ENCODE measurements at places on chromosomes 13 and 19.

DNA sequence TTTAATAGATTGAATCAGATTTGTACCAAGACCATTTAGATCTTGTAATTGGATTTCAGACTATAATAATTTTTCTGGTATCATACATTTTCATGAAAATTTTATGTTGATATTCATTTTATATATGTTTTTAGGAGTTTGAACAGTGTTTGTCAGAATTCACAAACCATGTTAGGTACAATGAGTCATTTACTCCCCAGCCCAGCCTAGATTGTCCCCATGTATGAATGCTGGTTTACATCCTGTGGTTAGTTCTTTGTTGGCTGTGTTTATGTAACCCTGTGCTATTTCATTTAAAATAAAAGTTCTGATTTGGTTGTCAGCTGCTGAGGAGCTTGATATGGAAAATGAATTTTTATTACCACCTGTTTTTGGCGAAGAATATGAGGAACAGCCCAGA lies 96.7 kb downstream of the GJA3 start:
- no peak for DNase-seq

DNA sequence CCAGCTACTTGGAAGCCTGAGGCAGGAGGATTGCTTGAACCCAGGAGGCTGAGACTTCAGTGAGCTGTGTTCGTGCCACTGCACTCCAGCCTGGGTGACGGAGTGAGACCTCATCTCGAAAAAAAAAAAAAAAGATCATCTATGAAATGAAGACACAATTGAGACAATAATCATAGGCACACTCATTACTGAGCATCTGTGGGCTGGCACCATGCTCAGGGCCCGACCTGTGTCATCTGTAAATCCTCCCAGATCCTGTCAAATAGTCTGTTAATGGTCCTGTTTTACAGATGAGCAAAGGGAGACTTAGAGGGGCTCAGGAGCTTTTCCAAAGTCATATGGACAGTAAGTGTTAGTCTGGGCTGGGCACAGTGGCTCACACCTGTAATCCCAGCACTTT lies 4.1 kb upstream of the NANOS2 start:
- no peak for DNase-seq

DNA sequence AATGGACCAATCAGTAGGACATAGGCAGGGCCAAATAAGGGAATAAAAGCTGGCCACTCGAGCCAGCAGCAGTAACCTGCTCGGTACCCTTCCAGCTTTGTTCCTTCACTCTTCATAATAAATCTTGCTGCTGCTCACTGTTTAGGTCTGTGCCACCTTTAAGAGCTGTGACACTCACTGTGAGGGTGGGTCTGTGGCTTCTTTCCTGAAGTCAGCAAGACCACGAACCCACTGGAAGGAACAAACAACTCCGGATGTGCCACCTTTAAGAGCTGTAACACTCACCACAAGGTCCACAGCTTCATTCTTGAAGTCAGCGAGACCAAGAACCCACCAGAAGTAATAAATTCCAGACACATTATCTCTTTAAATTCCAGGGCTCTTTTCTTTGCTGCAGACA lies 1922.3 kb upstream of the PCDH20 start:
- no peak for DNase-seq

DNA sequence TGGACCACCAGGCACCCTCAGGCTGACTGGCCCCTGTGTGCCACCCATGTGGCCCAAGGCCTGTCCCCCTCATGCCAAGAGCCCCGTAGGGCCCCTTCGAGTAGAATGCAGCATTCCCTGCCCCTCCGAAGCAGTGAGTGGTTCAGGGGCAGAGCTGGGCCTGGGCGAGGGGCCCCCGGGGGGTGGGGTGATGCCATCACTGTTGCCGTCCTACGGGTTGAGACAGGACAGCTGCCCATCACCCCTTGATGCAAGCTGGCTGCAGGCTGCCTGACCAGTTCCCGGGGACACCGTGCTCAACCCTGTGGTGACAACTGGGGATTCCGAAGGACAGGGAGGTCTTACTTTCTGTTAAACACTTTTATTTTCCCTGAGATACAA lies 4.7 kb downstream of the SBNO2 start:
- DNase-seq: no peak

DNA sequence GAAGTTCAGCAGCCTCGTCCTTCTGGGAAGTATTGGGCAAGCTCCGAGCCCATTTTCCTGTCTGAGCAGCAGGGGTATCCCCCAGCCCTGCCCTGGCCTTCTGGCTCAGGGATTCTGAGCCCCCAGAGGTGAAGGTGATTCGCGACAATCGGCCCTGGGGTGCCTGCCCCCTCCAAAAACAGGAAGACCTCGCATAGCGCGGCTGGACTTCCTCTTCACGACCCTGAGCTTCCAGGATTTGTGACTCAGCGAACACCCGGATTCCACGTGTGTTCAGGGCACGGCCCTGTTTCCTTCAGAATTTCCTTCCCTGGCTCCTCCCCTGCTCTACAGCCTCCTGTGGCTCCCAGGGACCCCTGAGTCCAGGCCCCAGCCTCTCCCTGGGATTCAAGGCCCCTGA lies at the start of gene SEMA6B:
TSS of gene SEMA6B (minus strand) at position 116 of the 400 bp plus-strand sequence. CDS start 1,227 bp downstream, outside the sequence.
- no peak for DNase-seq

GRCh38 chr19:39587496-39587895 lies 14.8 kb upstream of the LGALS13 start:
- no peak for DNase-seq

GRCh38 chr13:71813187-71813586 lies 53.8 kb downstream of the DACH1 start:
- DNase-seq: no peak

- DNase-seq: no peak
Measured at GRCh38 chr19:7885818-7886217, 2.5 kb upstream of the LRRC8E start.

GRCh38 chr13:45932172-45932571 lies 80.6 kb upstream of the SIAH3 start:
- no peak for DNase-seq

GRCh38 chr19:50327013-50327412 lies 2.2 kb downstream of the KCNC3 start:
- no peak for DNase-seq

- DNase-seq: no peak
Measured at GRCh38 chr13:88602786-88603777, 931.9 kb downstream of the SLITRK5 start.

DNA sequence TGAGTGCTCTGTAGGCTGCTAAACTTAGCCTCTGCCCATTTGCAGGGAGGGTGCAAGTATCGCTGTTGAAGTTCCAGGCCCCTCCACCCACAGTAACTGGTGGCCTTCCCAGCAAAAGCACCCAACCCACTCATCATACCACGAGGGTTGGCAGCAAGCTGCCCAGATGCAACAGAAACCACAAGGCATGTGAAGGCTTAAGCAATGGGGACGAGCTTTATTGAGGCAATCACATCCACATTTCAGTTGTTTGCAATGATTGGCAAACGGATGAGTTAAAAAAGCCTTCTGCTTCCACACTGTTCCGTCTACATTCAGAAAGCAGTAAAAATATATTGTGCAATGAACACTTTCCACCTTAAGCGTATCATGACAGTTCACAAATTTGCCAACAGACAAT lies 10.3 kb downstream of the GJB6 start:
- no peak for DNase-seq

- no peak for DNase-seq
Measured at GRCh38 chr13:29109987-29110386, 289.8 kb downstream of the MTUS2 start.

GRCh38 chr19:29934781-29935180 lies 7.3 kb upstream of the URI1 start:
- no peak for DNase-seq

- no peak for DNase-seq
Measured at GRCh38 chr19:47021536-47022139, 2.0 kb downstream of the NPAS1 start.

DNA sequence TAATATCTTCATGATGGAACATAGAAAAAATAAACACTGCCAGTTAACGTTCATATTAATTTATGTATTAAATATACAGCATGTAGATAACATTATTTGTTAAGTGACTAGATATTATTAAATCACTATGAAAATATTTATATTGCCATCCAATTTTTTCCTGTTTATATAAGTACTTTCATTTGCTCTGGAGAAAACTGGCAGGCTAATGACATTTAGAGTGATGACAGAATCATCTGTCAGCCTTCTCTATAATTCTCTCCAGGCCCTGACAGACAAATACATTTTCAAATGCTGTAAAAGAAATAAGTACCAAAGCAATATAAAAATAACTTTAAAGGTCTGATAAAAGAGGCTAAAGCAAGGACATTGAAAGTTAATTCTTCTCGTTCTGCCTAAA lies 2556.7 kb upstream of the PCDH20 start:
- DNase-seq: no peak

- no peak for DNase-seq
Measured at GRCh38 chr13:97274829-97275649, 52.9 kb downstream of the MBNL2 start.

- no peak for DNase-seq
Measured at GRCh38 chr13:37303606-37304005, 198.1 kb upstream of the CSNK1A1L start.

GRCh38 chr19:1169921-1170885 lies 3.9 kb downstream of the SBNO2 start:
- no peak for DNase-seq

DNA sequence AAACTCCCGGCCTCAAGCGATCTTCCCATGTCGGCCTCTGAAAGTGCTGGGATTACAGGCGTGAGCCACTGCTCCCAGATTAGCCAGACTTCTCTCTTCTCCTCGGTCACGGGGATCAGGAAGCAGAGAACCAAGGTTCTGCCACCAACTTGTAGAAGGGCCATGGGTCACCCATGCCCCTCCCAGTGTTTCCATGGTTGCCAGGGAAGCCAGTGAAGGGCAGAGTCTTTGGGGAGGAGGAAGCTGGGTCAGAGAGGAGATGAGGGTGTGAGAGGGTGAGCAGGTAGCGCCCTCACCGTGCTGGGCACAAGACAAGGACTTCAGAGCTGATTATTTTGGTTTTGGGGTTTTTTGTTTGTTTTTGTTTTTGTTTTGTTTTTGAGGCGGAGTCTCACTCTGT lies 77.1 kb downstream of the GNG7 start:
- no peak for DNase-seq

- no peak for DNase-seq
Measured at GRCh38 chr13:50069261-50069660, 54.0 kb downstream of the KCNRG start.

GRCh38 chr13:98144027-98144741 lies 1.3 kb downstream of the FARP1 start:
- DNase-seq: no peak

DNA sequence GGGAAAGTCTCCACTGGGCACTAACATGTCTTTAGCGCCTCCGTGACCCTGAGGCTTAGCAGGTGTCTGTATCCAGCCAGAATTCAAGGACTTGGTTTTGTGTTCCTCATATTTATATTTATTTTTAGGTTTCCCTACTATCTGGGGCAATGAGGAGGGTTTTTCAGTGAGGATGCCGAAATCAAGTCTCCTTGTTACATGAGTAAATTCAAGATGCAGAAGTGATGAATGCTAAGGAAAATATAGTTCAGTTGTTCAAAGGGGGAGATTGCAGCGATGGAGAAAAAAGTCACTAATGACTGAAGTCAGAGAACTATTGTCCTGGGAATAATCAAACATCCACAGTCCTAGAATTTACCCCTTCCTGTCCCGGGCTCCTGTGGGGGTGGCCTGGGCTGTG lies 791 bp upstream of the ADGRE2 start:
- no peak for DNase-seq

DNA sequence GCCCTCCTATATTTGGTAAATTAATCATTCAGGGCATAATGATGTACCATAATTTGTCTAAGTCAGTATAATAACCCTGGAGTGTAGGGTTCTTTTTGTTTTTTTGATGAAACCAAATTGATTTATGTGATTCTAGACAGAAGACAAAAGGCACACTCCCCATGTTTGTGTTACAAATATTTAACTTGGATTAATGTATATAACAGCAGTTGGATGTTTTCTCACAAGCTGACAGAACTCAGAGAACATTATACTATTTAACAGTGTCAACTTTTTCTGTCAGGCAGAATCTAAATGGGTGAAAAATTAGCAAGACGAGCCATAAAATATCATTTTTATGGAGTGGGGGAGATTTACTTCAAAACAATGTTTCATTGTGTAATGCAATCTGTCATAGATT lies 15.2 kb downstream of the CBY2 start:
- no peak for DNase-seq

- no peak for DNase-seq
Measured at GRCh38 chr19:51901860-51902259, 3.0 kb downstream of the ZNF649 start.

DNA sequence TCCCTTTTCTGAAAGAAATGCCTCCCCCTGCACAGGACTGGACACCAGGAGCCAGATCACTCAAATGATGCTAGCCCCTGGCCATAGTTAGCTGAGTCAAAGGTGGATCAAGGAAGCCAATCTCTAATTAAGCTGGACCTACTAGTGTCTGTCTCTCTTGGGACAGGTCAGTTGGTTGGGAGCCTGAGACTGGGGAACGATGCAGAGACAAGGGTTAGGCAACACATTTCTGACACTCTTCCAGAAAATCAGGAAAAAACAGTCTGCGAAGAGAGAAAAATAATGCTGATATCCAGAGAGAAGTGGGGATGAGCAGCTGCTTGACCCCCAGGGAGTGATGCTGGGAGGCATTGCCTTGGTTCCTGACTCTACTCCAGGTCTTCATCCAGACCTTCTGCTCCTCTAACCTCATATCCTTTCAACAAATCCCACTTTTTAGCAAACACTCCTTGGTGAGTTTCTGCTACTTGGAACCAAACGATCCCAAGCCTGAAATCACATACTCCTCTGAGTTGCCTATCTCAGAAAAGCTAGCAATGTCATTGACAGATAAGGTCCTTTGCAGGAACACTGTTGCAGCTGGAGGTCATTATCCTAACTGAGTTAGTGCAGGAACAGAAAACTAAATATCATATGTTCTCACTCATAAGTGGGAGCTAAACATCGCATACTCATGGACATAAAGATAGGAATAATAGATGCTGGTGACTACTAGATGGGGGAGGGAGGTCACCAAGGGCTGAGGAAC lies 369.7 kb downstream of the COG6 start:
- no peak for DNase-seq

DNA sequence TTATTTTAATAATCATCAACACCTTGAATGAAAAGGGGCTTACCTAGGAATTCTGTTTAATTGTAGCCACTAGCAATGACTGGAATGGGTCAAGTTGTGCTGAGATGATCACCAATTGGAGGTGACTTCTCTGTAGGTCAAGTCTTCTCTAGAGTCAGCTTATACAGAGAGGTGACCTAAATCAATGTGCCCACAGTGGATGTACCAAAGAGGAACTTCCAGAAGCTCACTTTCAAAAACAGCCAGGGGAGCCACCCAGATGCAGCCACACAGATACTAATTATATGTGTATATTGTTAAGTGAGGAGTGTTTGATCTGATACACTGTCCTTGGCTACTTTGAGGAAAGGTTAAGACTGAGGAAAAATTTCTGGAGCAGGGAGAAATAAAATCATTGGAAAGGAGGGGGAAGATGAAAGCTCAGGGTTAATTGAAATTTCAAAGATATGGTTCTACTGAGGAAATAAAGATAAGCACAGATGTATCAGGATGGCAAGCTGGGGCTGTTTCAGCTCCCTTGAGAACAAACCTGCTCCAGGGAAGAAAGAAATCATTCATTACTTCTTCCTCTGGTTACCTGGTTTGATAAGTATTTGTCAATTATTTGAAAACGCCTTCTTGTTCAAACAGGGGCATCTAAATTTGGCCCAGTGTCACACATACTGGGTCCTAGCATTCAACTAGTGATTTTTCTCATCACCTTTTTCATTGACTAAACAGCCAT lies 5.1 kb downstream of the GPR183 start:
- no peak for DNase-seq

All from NCI-H748 treated with DMSO at 0.1 percent for 48 hours (cell line).